ENCODE measurements at places on chromosomes 1 and 21.

DNA sequence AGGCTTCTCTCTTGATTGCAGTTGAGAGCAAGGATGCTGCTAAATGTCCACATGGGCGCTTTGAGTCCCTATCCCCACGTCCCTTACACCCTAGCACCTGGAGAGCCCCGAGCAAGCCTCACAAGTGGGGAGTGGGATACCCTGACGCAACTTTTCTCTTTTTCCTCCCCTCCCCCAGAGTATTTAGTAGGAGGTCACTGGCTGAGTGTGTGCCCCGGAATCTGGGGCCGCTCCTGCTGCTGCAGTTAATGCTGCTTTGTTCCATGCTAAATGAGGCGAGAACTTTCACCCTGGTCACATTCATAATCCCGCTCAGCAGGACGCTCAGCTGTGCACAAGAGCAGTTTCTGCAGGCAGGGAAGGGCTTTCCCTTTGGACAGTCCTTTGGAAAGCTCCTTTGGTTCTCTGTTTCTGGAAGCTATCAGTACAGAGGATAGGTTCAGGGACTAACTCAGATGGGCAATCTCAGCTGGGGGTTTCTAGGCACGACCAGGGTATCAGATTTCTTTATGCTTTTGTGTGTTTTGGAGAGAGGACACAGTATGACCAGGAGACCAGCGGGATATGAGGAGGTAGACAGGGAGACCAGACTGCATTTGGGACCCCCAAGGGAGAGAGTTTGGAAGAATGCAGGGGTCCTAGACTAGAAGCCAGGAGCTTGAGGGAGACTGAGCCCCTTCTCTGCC lies 75.9 kb downstream of the NOS1AP start:
- no peak for DNase-seq

DNA sequence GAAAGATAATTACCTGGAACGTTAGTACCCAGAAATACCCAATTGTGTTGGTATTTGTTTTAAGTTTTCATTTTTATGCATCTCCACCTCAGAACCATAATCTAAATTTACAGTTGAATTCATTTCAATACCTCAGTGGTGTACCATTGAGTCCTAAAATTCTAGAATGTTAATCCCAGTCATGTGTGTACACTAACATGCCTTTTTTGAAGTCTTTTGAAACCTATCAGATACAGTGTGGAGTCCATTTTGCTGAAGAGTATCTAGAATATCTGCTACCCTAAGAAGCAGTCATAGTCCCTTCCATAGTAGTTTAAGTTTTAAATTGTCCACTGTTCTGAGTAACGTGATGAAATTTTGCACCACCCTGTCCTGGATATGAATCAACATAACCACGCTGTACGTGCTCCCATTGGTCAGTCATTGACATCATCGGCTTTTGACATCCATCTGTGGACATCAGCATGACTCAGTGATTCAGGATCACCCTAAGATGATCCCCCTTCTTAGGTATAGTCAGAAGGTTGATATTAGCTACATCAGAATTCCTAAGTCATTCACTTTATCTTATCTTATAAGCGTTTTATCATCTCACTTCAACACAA lies 7.5 kb upstream of the ASH1L start:
- DNase-seq, result no peak

GRCh38 chr21:42649122-42650032 lies 4.0 kb upstream of the PDE9A start:
- no peak for DNase-seq

GRCh38 chr21:31873696-31874599 lies 1.1 kb downstream of the HUNK start:
- no peak for DNase-seq

GRCh38 chr1:242784807-242785206 lies 260.3 kb upstream of the PLD5 start:
- DNase-seq, result no peak

- DNase-seq, result no peak
These were observed 43.9 kb upstream of the IFNAR2 start for GRCh38 chr21:33185852-33186251.

- no peak for DNase-seq
These were observed 103.4 kb downstream of the HLX start for GRCh38 chr1:220982686-220983085.

DNA sequence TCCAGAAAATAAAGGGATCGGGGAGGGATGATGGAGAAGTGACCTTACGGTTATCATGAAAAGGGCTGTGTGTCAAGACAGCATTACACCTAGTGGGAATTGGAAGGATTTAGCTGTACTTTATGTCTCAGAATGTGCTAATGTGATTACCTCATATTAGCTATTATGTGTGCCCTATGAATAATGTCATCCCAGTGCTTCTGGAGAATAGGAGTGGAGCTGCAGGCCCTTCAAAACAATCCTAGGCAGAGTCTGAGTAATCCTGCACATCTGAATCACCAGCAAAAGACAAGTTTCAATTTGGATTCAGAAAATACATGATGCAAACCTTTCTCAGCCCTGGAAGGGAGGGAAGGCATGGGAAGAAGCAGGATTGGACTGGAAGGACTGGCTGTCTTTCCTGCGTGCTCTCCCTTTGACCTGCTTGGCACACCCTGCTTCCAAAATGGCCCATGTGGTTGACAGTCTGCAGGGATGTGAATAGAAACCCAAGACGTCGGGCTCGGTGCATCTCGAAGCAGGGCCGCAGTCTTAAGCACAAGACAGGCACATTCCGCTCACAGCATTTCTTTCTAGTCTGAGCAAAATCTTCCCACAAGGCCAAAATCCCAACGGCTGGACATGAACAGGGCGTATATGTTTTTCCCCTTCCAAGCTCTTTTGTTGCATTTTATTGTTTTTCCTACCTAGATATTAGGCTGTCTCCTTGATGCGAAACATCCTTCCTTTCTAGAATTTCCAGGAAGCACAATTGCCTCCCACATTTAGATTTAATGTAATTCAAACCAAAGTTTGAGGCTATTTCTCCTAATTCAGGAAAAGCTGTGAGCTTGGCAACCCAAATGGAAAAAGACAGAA lies 54.3 kb upstream of the TARBP1 start:
- no peak for DNase-seq

DNA sequence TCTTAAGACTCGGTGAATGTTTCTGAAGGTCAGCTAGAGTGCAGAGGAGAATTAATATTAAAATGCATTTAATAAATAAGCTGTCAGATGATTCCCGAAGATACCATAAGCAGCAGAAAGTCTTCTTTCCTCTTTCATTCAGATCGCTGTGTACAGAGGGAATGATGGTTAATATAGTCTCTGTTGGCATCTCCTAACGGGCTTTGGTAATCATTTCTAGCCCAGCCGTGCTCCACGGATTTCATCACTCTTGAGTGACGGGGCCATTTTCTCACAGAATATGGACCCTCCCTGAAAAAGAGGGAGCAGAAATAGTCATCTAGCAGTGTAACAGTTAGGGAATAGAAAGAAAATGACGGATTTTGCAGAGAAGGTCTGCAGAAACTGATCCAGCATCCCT lies 103.1 kb downstream of the ST6GALNAC3 start:
- no peak for DNase-seq

DNA sequence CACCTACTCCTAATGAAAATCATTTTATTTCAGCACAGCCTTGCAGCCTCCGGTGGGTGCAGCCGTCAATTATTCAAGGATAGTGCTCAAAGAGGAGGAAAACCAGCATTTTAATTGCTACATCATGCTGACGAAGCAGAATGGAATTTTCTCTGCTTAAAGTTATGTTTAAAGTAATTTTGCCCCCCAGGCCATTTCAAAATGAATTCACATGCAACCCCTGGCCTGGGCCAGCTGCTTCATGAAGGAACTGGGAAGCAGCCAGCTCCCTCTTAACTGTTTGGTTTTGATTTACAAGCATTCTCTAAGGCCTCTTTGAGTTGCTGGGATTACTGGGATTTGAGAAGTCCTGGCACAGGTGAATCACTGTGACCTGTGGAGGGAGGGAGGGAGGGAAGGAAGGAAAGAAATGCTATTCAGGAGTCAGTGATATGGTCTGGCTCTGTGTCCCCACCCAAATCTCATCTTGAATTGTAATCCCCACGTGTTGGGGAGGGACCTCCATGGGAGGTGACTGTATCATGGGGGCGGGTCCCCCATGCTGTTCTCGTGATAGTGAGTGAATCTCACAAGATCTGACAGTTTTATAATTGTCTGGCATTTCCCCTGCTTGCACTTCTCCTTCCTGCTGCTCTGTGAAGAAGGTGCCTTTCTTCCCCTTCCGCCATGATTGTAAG lies 66.0 kb downstream of the PGBD5 start:
- no peak for DNase-seq

DNA sequence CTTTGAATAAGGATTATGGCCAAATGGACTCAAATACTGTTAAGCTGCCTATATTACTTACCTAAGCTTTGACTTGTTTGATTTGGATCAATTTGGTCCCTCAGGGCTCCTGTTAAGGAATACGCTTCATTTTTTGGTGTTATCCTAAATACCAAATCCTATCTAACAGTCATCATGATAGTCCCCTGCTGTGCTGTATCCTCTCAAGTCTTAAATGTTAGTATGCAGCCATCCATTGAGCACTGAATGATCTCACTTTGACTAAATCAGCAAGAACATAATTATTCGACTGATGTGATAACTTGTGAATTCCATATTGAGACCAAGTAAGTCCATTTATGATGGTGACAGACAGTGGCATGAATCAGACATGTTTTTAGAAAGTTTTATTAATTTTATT lies 53.1 kb upstream of the ATF3 start:
- no peak for DNase-seq

DNA sequence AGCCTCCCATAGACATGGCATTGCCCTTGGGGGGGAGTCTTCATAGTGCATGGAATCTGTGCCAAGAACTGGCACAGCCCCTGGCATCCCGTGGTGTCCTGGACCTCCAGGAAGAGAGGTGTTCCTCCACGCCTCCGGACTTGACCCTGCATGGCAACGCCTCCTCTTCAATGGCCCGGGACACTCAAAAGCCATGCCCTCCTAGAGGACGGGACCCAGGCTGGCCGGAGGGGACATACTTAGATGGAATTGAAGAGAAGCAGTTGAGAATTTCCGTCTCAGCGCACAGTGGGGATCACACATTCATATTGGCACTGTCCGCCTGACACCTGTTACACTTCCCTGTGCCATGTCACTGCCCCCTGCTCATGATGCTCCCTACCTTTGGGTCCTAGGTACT lies 38.4 kb upstream of the TENT5C start:
- no peak for DNase-seq

DNA sequence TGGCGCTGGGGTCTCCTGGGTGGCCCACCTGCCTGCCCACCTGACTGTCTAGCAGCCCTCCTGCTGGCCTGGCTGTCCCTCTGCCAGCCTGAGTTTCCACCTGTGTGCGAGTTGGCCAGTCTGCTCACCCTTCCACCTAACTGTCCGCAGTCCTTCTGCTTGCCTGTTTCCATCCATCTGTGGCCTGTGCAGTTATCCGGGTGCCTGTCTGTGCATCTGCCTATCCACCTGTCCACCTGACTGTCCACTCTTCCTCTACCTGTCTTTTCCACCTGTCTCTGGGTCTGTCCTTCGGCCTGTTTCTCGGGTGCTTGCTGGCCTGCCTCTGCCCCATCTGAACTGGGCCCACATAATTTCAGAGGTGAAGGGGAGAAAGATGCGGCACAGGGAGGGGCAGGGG lies 1.9 kb downstream of the KCNQ4 start:
- DNase-seq, result no peak

- no peak for DNase-seq
These were observed 266.2 kb upstream of the PLXNA2 start for GRCh38 chr1:208510192-208510952.

GRCh38 chr1:220421508-220421907 lies 106.4 kb upstream of the MARK1 start:
- DNase-seq, result no peak

DNA sequence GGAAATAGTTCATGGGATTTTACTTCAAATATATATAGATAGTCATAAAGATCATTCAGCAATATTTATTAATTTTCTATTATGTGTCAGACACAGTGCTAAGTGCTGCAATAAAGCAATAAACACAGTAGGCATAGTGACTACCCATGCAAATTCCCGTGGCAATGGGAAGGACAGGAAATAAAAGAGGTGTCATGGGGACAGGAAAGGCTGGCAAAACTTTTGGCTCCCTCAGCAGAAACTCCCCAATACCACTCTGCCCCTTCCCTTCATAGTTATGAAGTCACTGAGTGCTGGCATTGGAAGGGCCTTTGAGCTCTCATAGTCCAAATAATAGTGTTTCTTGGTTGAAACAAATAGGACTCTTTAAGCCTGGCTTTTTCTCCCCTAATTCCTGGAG lies 104.4 kb upstream of the DPT start:
- DNase-seq, result no peak

- DNase-seq, result no peak
These were observed 9.0 kb upstream of the PTGFRN start for GRCh38 chr1:116900471-116901365.

DNA sequence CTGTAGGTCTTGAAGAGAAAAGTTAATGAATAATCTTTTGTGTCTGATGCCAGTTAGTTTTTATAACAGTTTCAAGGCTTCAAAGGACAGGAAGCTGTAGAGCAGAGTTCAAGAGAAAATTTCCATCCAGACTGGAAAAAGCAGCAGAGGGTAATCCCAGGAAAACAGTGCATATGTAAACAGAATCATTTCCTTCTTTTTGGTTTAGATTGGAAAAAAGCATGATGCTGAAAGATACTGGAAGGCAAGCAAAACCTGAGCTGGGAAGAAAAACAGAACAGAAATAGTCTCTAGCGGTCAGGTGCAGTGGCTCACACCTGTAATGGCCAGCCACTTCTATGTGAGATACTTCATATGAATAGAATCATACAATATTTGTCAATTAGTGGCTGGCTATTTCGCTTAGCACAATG lies 71.9 kb downstream of the ZSWIM5 start:
- DNase-seq, result no peak
